ENCODE measurements at places on chromosomes 4 and X. TPM values are rescaled to one million over a fixed set of nuclear protein-coding genes. Genes with fewer than 3 reads are reported as not detected.

DNA sequence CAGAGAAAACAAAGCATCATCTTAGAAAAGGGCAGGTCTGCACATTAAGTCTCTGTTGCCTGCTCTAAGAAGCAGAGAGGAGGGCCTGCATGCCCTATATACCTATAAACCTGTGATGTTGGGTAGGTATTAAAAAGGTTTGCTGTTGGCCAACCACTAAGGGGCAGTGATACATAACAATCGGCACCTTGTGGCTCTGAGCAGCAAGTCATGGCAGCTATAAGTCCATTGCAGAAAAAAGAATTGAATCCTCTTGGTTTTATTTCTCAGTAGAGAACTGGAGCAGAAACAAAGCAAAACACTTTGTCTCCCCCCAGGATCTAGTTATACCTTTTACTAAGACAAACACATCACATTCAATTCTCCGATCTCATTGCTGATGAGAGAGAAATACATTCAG is 1364.4 kb downstream of the STIM2 start:
- DNase-seq, result no peak

GRCh38 chr4:175806727-175807126 is 5.3 kb downstream of the GPM6A start:
- no peak for DNase-seq

DNA sequence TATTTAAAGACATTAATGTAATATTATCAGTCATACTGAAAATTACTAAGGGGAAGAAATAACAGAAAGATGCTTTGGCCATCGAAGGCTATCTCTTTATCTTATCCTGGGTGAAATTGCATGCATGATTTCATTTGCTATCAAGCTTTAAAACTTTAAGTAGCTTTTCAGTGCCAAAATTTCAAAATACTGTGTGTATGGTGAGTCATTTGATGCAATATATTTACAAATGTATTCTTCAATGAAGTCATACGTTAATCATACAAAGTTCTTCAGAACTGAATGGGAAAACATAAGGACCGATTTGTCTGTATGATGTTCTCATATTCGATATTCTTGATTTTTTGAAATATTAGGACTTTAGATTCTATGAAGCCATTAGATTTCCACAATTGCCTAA is 1295.8 kb upstream of the AGA start:
- DNase-seq, result no peak

GRCh38 chrX:43560247-43560946 is 95.7 kb upstream of the MAOA start:
- no peak for DNase-seq

- DNase-seq, result no peak
Observed at GRCh38 chrX:119643696-119644095, 37.5 kb upstream of the NKRF start.

- DNase-seq, result no peak
Observed at GRCh38 chr4:28109801-28110200, 1249.2 kb downstream of the STIM2 start.

- no peak for DNase-seq
Observed at GRCh38 chrX:97238632-97239031, 354.9 kb downstream of the RPA4 start.

DNA sequence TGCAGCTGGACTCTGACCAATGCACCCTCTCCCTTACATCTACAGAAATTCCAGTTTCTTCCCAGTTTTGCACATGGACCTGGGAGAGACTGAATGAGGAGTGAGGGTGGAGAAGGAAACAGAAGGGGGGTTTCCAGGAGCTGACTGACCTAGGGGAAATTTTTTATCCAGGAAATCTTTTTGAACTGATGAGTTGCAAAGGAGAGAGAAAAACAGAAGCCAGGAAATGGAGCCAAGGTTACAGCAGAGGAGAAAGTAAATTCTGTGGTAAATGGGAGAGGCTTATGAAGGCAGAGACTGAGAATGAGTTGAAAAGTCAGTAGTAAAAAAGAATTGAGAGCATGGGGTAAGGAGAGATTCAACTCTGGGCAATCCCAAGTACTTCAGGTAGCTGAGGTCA is 192.8 kb downstream of the SMIM20 start:
- DNase-seq, result no peak

GRCh38 chr4:83170952-83171399 is 56.4 kb upstream of the PLAC8 start:
- no peak for DNase-seq

GRCh38 chr4:103091601-103092223 is 7.9 kb downstream of the BDH2 start:
- DNase-seq, result peak; percentile 53

GRCh38 chrX:150329282-150329681 is 33.8 kb upstream of the MAMLD1 start:
- no peak for DNase-seq

DNA sequence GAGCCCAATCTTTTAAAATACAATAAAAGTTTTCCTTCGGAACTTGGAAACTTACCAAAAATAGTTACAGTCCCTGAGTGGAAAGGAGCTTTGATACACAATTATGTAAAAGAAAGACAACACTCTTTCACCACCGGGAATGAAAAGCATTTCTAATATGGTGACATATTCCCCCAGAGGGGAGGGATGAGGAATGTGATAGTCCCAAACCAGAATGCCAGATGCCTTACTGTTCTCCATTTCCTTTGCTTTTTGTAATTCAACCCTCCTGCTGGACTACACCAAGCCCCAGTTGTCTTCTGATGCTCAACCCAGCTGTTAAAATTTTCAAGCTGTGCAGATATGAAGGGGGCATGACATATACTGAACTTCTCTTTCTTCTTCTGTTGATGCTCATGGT is 4.1 kb downstream of the PRIMPOL start:
- no peak for DNase-seq

DNA sequence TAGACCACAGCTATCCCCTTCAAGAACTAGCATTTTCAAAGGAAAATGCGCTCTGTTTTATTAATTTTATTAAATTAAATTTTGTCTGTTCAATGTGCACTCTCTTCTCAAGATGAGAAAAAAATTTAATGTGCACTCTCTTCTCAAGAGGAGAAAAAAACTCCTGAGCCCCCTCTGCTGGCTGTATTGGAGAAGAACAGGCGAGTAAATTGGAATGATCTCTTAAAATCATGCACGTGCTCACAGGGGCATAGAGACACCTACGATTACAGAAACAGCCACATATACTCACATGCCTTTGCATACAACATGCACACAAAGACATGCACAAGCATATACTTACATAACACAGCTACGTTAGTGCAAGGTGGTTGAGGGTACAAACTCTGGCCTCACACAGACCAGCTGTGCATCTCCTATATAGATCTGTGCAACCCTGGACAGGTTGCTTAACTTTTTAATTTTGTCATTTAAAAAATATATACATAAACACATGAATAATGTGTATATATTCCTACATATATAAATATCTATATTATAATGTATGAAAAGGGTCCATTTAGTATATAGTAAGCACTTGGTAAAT is 176.2 kb upstream of the CXorf66 start:
- DNase-seq, result peak; percentile 44

DNA sequence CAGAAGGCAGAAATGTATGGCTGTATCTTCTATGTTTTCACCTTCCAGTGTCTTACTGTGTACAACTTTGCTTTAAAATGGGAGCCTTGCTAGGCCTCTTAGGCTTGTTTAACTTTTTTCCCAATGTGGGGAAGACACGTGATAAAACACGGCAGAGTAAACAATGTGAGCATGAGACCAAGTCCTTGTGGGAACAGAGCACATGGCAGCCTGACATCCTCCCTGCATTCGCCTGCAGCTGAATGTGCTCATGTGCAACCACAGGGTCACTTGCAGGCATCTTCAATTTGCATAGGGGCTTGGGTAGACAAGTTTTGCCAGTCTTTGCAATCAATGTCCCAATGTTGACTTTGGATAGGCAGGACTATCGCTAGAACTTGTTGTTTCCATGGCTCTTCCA is 91.8 kb downstream of the CCNG2 start:
- no peak for DNase-seq

DNA sequence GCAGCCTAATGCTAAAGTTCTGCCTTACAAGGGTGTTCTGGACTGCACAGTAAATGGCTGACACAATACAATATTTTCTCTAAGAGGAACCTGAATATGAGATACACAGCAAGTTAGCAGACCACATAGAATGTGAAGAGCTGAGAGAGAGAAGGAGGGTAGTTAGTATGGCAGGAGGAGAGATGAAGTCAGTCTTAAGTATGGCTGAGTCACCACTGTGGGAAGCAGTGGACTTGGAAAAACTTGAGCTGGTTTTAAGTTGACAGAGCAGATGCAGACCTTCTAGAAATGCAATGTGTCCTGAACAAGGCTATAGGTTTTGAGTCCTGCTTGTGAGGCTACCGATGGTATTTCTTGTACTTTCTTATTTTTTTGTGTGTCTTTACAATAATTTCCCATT is 172.5 kb downstream of the SH2D1A start:
- DNase-seq, result no peak

HEPH gene
- total RNA-seq, result not detected

SPANXA1 gene
- not detected for total RNA-seq

MGARP gene
- total RNA-seq, result not detected

IL3RA gene
- total RNA-seq, result 0.45 TPM

BMP2K gene
- total RNA-seq, result 4.6 TPM
